ENCODE measurements at places on chromosomes 4 and X.
A peak's percentile ranks its signal among the peaks of the same experiment; 100 is the strongest.

- no peak for DNase-seq
Observed at GRCh38 chr4:2949782-2950125, 13.5 kb downstream of the NOP14 start.

DNA sequence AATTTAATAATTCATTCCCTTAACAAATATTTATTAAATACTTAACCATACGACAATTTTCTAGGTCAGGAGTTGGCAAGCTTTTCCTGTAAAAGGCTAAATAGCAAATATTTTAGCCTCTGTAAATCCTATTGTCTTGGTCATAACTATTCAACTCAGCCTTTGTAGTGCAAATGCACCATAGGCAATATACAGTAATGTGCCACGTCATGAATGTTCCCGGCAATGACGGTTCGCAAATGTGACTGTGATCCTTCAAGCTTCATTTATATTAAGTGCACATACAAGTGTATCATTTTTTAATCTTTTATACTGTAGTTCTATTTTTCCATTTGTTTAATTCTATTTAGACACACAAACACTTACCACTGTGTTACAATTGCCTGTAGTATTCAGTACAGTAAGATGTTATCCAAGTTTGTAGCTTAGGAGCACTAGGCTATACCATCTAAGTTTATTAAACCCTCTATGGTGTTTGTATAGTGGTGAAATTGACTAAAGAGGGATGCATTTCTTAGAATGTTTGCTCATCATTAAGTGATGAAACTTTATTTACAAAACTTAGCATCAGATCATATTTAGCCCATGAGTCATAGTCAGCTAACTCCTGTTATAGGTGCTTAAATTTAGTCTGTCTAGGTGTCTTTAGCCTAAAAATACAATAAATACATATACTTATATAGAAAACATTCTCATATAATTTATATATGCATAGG, 553.6 kb downstream of the STPG2 start:
- DNase-seq = no peak

DNA sequence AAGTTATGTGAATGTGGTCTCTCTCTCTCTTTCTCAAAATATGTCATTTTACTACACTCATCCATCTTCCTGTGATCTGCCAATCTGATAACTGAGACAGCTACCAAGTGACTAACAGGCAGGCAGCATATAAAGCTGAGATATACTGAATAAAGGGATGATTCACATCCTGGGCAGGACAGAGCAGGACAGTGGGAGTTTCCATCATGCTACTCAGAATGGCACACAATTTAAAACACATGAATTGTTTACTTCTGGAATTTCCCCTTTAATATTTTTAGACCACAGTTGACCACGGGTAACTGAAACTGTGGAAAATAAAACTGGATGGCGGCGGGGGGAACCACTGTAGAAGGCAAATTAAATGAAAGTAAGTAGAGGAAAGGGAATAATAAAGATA, 58.6 kb upstream of the DCTD start:
- no peak for DNase-seq

- DNase-seq = no peak
Observed at GRCh38 chrX:153646620-153647373, at the start of gene DUSP9. Gene DUSP9, plus strand, starts transcription at chrX:153647203. Its CDS starts 751 bp downstream, at chrX:153647954.

- DNase-seq = no peak
Observed at GRCh38 chr4:145446184-145446583, 35.5 kb upstream of the SMAD1 start.

GRCh38 chr4:1075809-1076699, 37.3 kb downstream of the RNF212 start:
- DNase-seq = no peak

GRCh38 chrX:55290963-55291362, 26.2 kb upstream of the PAGE3 start:
- DNase-seq = no peak

- DNase-seq = no peak
Observed at GRCh38 chr4:95363559-95363925, 185.2 kb downstream of the UNC5C start.

DNA sequence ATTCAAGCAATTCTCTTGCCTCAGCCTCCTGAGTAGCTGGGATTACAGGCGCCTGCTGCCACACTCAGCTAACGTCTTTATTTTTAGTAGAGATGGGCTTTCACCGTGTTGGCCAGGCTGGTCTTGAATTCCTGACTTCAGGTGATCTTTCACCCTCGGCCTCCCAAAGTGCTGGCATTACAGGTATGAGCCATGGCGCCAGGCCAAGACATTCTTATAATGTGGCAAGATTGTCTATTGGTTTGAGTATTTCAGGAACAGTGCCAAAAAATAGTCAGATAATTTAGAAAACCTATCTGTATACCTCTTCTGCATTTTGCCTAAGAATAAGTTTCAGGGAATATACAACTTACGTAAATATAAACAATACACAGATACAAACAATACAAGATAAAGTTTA, 136.8 kb downstream of the TMA16 start:
- no peak for DNase-seq

- DNase-seq = no peak
Observed at GRCh38 chr4:140738139-140738538, 18.0 kb downstream of the TBC1D9 start.

- no peak for DNase-seq
Observed at GRCh38 chr4:7006411-7006810, 36.8 kb upstream of the TADA2B start.

DNA sequence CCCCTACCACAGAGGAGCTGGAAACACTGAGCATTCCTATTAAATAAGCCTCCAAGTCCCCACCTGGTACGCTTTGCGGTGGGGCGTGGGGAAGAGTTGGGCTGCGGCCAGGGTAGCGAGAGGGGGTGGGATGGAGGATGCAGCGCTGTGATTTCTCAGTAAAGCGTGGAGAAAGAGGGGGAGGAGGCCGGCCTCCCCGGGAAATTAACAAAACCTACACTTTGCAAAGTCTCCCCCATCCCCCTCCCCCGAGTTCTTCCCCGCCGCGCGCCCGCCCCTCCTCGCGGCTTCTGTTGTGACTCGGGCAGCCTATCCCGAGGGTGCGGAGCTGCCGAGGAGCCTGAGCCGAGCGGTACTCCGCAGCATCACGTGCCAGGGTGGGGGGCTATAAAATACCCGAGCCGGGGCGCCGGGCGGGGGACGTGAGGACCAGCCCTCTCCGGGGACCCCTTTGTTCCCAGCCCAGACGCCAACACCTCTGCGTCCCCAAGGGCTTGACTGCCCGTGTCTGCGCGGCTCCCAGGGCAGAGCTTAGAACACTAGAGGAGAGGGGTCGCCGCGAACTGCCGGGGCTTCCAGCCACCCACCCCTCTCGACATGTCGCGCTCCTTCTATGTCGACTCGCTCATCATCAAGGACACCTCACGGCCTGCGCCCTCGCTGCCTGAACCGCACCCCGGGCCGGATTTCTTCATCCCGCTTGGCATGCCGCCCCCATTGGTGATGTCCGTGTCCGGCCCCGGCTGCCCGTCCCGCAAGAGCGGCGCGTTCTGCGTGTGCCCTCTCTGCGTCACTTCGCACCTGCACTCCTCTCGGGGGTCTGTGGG, at the start of gene GSX2:
TSS of gene GSX2 (plus strand) at position 416 of the 827 bp plus-strand sequence. CDS start at position 598, 182 bp downstream.
- no peak for DNase-seq

GRCh38 chr4:172857026-172857425, 311.6 kb upstream of the GALNT7 start:
- DNase-seq = no peak

GRCh38 chr4:2333356-2333841, 71.5 kb upstream of the MXD4 start:
- DNase-seq = no peak

- no peak for DNase-seq
Observed at GRCh38 chr4:16192631-16193518, 33.4 kb downstream of the TAPT1 start.

- no peak for DNase-seq
Observed at GRCh38 chr4:2767046-2767704, 11.0 kb upstream of the TNIP2 start.

GRCh38 chr4:135365065-135365464, 1163.5 kb upstream of the PABPC4L start:
- DNase-seq = no peak

GRCh38 chr4:108830509-108831244, 67.8 kb upstream of the ETNPPL start:
- DNase-seq = no peak

DNA sequence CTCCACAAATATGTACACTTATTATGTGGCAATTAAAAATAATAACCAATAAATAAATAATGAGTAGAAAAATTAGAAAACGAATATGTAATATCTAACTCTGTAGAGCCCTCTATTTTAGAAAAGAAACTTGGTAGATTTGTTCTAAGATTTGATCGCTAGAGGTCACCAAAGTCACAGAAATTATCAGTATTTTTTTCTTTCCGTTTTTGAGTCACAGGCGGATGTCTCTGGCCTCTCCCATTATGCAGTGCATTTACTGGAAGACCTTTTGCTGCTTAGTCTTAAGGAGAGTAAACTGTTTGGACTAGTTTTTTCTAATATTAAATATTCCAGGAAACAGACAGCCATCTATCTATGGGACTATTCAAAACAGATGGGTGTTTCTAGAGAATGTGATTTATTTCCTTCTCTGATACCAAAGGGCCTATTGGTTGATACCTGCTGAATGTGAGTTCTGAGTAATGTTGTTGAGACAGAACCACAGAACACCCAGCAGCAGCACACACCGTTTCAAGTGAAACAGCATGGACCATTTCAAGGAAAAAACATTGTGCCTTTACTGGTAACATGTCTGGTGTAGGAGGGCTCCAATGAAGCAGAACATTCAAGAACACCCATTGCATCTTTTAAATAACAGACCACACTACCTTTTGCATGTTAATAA, 34.0 kb upstream of the GYPA start:
- DNase-seq = peak; percentile 73

GRCh38 chr4:123526511-123526910, 129.9 kb downstream of the SPRY1 start:
- DNase-seq = no peak

DNA sequence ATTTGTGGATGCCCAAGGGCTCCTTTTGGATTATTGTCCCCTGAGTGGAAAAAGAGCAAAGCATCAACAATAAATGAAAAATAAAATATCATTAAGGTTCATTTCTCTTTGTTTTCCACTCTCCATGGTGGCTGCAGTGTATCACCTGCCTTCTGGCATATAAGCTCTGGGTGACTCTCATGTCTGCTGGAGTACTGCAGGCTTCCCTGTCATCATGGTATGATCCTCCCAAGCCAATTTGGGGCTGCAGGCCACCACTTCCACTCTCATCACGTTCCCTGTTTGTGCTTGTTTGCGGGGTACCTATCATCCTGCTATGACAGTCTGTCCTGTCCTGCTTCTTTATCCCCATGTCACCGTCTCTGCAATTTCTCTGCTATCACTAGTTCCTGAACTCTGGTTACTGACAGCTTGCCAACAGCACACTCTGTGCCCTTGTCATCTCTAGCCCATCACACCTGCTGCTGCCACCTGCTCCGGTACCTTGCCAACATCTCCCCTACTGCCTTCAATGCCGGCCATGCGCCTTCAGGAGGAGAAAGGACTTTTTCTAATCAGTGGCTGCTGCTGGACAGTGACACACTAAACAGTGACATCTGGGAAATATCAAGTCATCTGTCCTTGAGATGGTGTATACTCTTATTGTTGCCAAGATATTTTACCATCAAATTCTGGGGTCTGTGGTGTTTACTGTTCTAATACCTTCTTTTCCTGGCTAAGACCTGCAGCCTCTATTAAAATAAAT, 23.0 kb upstream of the FGF5 start:
- no peak for DNase-seq

DNA sequence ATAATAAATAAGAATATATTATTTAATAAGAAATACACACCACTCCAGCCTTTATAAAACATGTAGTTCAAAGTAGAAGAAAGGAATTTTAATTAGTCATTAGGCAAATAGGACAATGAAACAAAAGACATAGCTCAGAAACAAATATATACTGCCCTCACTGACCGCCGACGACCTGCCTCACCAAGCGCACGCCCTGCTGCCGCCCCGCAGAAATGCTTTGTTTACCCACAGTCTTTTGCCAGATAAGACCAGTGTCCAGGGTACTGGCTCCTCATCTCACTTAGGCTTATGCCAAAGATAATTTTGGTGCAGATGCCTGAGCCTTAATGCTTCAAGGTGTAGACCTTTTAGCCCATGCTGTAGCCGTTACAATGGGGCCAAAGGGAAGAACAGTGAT, 199.5 kb downstream of the HHIP start:
- no peak for DNase-seq

- no peak for DNase-seq
Observed at GRCh38 chr4:184575306-184575705, 73.9 kb downstream of the CASP3 start.

- DNase-seq = no peak
Observed at GRCh38 chr4:45385306-45385705, 659.0 kb upstream of the GNPDA2 start.

DNA sequence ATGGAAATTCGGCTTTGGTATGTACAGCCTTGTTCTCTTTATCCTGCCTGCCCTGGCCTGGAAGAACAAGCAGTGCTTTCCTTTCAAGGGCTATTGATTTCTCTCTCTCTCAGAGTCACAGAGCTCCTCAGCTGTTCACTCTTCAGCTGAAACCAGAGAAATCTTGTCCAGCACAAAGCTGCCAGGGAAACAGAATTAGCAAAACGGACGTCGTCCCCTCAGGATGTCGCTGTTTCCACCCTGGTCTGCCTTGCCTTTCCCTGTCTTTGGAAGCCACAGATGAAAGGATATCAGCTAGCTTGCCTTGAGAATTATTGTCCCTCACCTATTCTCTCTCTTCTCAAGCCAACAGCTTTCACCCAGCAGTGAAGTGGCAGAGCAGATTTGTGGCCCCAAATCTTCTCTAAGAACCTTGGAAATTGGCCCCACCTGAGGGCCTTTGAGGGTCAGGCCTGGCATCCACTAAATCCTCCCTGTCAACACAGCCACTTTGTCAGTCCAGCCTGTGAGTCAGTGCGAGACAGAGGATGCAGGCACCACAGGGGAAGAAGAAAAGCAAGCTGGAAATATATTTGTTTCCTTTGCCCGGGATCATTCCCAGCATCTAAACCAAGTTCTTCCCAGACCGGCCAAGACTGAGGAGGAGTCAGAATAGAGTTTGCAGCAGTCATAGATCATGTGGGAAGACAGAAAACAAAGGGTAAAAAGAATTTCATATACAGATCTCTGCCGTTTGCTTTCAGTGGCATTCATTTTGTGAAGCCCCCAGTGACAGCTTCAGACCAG, 63.8 kb upstream of the MTM1 start:
- DNase-seq = peak; percentile 65

DNA sequence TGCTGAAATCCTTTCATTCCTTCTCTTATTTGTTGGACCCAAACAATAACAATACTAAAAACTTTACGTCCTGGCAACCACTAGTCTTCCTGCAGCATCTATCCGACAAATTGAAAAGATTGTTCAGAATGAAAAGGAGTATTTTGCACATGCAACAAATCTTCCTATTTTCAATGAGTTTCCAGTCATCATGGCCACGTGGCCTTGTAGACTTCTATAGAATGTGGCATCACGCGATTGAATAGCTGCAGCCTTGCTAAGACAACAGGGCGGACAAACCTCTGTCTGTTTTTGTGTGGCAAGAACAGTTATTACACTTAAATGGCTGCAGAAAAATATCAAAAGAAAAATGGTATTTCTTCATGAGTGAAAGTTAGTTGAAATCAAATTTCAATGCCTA, 297.9 kb upstream of the LCORL start:
- DNase-seq = no peak

GRCh38 chrX:27307546-27307945, 155.6 kb downstream of the PPP4R3C start:
- DNase-seq = no peak

GRCh38 chrX:118525174-118525730, 29.6 kb downstream of the DOCK11 start:
- DNase-seq = no peak
